ENCODE measurements at places on chromosomes 4 and X.
A peak's percentile ranks its signal among the peaks of the same experiment; 100 is the strongest.

DNA sequence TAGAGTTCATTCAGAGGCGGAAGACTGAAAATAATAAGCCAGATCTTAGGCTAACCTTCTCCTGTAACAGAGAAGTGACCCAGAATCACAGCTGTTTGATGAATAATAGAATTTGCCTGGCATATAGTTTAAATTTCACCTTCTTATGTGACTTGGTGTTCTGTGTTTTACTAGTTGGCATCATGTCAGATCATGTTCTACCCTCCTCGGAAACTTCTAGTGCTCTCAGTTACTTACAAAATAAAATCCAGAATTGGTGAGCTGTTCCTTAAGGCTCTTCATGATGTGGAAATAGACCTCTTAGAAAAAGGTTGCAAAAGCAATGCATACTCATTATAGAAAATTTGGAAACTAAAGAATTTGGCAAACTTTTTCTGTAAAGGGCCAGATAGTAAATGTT lies 31.1 kb downstream of the TMEM164 start:
- DNase-seq = no peak

GRCh38 chrX:95675011-95675410 lies 1009.6 kb upstream of the DIAPH2 start:
- no peak for DNase-seq

DNA sequence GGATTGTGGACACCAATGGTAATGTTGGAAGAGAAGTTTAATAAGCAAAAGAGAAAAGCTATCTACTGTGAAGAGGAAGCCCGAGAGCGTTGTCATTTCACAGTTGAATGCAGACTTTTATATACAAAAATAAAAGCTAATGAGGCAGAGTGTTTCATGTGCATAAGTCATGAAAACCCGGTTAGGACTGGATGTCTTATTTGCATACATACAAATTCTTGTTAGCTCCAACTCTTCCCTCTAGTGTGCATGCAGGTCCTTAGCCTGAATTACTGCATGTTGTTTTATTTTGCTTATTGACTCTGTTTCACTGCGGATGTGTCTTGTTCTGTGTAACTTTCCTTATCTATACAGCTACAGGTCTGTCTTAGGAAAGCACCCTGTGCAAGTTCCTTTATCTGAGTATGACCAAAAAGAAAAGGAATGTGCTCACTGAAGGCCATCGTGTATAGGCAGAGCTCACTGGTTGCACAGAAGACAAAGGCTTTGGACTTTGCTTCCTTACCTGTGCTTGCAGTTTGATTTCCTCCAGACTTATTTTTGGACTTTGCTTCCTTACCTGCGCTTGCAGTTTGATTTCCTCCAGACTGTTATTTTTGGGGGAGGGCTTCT lies 25.1 kb upstream of the UGT2B11 start:
- DNase-seq = no peak

- DNase-seq = no peak
These were observed 69.6 kb upstream of the BCOR start for GRCh38 chrX:40167233-40167849.

DNA sequence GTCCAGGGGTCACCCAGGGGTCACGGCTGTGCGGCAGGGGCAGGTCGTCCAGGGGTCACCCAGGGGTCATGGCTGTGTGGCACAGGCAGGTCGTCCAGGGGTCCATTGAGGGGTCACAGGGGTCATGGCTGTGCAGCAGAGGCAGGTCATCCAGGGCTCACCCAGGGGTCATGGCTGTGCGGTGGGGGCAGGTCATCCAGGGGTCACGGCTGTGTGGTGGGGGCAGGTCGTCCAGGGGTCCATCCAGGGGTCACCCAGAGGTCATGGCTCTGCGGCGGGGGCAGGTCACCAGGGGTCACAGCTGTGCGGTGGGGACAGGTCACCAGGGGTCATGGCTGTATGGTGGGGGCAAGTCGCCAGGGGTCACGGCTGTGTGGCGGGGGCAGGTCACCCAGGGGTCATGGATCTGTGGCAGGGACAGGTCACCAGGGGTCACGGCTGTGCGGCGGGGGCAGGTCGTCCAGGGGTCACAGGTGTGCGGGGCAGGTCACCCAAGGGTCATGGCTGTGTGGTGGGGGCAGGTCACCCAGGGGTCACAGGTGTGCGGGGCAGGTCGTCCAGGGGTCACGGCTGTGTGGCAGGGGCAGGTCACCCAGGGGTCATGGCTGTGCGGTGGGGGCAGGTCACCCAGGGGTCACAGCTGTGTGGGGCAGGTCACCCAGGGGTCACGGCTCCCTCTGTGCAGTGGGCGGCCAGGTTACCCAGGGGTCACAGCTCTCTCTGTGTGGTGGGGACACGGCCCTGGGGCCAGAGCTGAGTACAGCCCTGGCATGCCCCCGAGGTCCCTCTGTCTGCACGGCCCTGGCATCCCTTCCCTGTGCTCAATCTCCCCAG lies 16.0 kb downstream of the ATP5ME start:
- no peak for DNase-seq

GRCh38 chrX:20521222-20521621 lies 254.5 kb upstream of the RPS6KA3 start:
- no peak for DNase-seq

GRCh38 chrX:136266828-136267227 lies 15.6 kb upstream of the MAP7D3 start:
- DNase-seq = no peak

GRCh38 chrX:80766916-80767315 lies 42.8 kb downstream of the BRWD3 start:
- no peak for DNase-seq

- peak; percentile 60 for DNase-seq
These were observed 27.2 kb downstream of the TACC3 start for GRCh38 chr4:1748465-1748995.

DNA sequence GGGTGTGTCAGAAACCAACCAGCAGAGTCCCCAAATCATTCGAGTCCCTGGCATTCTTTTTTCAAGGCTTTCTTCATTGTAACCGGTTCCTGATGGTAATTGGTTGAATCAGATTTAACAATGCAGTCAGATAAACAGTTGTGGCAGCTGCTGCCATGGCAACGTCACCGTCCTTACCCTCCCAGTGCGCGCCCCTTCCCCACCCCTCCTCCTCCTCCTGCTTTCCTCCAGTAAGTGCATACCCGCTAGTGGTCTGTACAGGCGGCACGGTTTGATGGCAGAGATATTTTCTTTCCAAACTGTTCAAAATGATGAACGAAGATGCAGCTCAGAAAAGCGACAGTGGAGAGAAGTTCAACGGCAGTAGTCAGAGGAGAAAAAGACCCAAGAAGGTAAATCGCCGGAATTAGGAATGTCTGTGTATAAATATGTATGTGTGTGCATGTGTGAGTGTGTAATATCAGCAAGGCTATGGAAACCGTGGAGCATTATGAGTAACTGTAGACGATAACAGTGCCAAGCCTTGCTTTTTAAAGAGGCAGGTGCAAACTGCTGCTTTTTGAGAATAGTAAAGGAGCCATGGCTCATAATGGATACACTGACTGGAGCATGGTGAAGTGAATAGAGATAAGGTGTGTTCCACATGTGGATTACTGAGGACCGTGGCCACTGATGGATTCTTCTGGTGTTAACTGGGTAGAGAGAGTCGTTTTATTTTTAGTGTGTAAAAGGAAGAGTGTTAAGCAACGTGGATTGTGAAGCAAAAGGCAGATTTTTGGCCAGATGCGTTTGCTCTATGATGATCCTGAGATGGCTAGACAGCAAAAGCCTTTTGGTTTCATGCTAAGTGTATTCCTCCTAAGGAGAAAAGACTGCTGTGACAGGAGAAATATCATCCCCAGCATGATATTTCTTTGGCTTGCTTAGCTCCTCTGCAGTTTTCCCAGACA lies at the start of gene ANK2:
TSS of gene ANK2 (plus strand) at position 233 of the 950 bp plus-strand sequence. CDS start at position 309, 76 bp downstream.
- no peak for DNase-seq

DNA sequence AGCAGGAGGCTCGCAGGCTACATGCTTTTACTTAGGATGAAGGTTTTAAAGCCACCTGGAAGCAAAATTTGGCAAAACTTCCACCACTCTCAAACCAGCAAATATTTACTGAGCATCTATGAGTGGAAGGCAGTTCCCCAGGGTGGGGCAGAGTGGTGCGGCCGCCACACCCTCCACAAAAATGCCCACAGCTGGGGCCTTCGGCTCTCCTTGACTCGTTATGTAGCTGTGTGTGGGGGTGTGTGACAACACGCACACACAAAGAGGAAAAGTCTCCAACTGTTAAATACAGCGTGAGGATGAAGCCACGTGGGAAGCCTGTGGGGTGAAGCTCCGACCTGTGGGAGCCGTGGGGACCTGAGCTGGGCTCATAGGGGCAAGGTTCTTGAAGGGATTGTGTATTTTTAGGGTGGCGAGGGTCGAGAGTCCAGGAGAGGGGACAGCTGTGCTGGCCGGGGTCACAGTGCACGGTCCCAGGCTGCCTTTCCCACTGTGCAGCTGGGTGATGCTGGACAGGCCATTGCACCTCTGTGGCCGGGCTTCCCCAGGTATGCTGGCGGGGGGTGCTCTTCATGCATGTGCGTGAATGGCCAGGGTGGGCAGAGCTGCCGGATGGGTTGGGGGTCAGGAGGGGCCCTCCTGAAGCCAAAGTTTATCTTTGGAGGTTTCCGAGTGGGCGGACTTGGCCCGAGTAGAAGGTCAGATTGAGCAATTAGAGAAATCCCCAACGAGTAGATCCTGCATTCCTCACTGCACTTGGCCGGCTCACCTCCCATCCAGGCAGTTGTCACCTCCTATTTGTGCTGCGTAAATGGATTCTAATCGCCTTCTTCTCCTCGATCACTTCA lies 25.4 kb downstream of the SORCS2 start:
- DNase-seq = no peak

DNA sequence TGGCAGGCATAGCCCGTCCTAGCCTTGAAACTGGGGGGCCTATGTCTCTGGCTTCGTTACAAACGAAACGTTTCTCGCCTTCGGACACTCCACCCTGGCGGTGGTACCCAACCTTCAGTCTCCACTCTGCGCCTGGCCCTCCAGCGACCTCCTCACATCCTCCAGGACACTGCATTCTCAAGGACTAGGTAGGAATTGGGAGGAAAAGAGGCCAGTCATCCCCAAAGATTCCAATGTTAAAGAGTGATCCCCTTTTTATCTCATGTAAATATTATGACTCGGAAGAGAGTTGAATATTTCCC lies 2.1 kb upstream of the NKX6-1 start:
- no peak for DNase-seq

- no peak for DNase-seq
These were observed 27.7 kb upstream of the VCX start for GRCh38 chrX:7815166-7815805.

GRCh38 chr4:76385974-76386373 lies 35.0 kb downstream of the CCDC158 start:
- DNase-seq = no peak

DNA sequence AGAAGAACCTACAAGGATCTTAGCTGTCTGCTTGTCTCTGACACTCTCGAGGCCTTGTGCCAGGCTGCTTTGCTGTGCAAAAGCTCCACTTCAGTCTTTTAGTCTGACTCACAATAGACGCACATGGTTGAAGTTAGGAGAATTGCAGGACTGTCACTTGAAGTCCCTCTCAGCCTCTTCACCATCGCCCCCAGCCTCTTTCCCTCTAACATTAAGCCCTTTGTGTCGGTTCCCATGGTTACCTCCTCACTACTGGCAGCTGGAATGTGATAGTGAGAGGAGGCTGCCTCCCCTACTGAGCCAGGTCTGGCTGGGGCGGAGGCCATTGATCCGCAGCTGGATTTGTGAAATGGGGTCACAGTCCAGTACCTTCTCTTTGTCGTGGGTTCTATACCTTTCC lies 201.8 kb downstream of the SOWAHB start:
- DNase-seq = no peak

- no peak for DNase-seq
These were observed 27.1 kb upstream of the DCLK2 start for GRCh38 chr4:150051111-150051510.

DNA sequence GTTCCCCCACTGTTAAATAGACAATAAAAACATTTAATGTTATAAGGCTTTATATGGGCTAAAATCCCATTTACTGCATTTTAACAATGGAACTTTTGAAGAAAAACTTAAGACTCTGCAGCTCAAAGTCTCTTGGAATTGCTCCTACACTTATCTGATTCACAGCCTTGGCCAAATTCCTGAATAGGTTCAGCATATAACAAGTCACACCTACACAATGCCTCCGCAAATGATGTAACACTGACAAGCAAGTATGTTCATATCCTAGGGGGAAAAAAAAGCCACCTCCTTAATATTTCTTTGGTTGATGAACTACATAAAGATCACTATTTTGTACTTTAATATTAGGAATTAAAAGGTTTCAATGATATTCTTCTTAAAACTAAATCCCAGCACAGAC lies 34.5 kb downstream of the RPS6KA6 start:
- no peak for DNase-seq

DNA sequence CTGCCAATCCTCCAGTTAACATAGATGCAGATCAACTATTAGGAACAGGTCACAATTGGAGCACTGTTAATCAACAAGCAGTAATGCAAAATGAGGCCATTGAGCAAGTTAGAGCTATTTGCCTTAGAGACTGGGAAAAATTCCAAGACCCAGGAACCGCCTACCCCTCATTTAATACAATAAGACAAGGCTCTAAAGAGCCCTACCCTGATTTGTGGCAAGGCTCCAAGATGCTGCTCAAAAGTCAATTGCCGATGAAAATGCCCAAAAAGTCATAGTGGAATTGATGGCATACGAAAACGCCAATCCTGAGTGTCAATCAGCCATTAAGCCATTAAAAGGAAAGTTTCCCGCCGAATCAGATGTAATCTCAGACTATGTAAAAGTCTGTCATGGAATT lies 20.5 kb upstream of the TRIM61 start:
- DNase-seq = no peak

GRCh38 chr4:183858011-183858615 lies 47.0 kb upstream of the STOX2 start:
- no peak for DNase-seq

- no peak for DNase-seq
These were observed 49.2 kb upstream of the MND1 start for GRCh38 chr4:153295131-153295755.

GRCh38 chr4:47855350-47855749 lies 17.5 kb upstream of the CORIN start:
- DNase-seq = no peak

DNA sequence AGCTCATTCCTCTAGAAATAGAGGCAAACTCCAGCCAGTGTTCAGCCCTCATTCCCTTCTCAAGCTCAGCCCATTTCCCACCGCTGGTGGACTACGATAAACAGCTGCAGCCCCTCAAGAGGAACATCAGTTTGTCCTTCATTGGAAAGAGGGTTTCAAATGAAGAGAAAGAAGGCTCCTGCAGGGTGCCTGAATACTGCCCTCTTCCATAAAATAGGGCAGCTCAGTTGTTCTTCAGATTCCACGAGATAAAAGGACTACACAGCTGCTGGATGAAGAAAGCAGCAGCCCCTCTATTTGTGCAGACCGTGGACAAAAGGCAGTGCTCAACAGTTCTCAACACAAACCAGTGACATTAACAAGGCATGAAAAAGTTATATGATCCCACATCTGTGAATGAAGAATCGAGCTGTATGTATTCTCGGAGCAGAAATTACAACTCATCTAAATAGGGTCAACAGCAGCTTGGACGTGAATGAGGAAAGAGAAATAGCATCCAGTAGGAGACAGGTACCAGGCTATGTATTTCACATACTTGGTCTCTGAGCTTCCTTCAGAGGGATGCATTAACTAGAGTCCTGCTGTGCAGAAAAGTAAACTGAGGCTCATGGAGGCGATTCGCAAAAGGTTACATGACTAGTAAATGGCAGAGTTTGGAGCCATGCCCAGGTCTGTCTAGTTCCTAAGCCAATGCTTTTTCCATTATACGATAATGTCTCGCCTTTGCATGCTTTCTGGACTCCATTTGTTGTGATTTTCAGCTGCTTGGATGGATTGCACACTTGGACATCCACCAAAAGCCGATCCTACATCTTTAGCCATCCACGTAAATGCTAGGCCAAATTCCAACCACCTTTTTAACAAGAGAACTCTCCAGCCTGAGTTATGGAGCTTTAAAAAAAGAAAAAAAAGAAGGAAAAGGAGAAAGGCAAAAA lies 301.2 kb upstream of the PPARGC1A start:
- DNase-seq = no peak

Measured in stimulated activated CD8-positive, alpha-beta memory T cell treated with anti-CD3 and anti-CD28 coated beads, Interleukin-4, amount 100 ng/mL, for 4 hours (primary cell).